ENCODE measurements at places on chromosomes 13 and 19.

DNA sequence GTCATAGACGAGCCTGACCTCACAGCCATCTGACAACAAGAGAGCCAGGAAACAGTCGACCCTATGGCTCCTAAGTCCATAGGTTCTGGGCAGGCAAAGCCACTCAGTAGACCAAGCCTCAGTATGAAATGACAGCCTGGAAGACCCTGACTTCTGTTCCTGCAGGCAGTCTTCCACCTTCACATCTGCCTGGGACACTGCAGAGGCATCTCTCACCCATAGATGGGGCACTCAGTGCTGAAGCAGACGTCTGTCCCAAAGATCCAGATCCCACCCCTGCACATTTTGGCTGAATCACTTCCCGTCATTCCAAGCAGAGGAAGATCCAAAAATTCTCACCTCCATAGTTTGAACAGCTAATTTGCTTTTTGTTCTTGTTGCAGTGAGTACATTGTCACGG, 139.3 kb upstream of the ZNF507 start:
- no peak for DNase-seq

DNA sequence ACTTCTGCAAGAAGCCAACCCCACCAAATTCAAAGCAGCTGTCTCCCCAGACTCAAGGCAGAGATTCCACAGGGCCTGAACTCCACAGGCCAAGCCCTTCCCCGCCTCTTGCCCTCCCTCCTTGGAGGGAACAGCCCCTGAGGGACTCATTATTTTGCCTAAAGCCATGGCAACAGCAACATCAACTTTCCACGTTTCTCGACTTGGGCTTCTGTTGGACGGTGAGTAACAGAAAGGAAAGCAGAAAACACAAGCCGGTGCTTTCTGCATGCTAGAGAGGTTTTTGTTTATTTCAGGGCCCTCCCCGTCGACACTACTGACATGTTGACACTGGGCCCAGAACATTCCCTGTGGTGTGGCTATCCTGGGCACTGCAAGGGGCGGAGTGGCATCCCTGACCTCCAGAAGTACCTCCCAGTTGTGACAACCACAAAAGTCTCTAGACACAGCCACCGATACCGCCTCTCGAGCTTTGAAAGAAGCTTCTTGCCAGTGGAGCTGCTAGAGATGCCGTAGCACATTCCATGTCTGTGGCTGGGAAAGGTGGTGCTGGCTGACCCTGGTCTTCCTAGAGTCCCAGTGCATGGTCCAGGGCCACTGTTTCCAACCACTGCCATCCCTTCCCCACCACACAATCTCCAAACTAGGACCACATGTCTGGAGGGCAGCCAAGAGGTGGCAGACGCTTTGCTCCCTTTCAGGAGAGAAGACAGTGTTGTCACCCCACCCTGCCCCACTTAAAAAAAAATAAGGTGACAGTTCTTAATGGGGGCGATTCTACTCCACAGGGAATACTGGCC, 12.8 kb downstream of the CAPS start:
- DNase-seq, result no peak

GRCh38 chr13:38707460-38707859, 20.6 kb downstream of the FREM2 start:
- DNase-seq, result no peak

DNA sequence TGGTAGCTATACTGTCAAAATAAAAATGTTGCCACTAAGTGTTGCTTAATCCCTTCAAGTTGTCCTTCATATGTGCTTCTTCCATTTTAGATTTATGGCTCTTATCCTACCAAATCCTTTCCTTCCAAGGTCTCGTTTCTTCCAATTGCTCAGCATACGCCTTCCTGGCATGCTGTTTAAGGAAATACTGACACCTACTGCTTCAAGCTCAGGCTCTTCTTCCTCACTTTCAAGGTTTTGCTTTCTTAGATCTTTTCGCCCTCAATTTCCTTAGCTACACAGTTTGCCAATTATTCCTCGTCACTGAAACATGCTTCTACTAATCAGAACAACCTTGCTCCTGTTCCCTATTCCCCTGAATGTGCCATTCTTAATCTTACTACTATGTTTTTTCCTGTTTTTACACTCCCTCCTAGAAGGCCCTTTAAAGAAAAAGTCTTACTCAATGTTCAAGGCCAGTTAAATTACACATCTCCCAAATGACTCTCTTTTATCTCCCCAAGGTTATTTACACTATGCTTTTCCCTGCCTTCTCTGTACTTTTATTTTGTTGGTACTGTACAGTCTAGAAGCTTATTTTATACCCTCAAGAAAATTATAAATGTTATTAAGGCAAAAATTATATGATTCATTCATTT, 343.1 kb downstream of the MZT1 start:
- DNase-seq, result peak; percentile 23

DNA sequence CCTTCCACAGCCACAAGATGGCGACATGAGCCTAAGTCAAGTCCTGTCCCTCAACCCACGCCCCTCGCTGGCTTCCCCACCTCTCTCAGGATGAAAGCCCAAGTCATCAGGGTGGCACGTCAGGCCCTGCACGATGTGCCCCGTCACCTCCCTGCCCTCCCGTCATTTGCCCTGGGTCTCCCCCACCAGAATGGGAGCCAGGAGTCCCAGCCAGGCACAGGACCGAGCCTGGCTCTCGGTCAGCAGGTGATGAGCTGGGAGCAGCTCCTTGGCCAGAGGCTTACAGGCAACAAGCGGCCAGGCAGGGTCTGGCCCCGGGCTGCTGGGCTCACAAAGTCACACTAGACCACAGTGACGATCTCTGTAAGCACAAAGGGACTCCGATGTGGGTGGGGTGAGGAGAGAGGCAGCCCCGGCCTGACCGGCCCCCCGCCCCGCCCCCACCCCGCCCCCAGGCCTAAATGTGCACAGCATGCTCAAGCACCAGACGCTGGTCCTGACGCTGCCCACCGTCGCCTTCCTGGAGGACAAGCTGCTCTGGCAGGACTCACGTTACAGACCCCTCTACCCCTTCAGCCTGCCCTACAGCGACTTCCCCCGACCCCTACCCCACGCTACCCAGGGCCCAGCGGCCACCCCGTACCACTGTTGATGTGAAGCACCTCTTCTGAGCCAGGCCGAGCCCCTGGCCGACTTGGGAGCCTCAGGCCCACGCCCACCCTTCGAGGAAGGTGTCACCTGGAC, 7.3 kb downstream of the MRPL4 start:
- DNase-seq, result peak; percentile 98

DNA sequence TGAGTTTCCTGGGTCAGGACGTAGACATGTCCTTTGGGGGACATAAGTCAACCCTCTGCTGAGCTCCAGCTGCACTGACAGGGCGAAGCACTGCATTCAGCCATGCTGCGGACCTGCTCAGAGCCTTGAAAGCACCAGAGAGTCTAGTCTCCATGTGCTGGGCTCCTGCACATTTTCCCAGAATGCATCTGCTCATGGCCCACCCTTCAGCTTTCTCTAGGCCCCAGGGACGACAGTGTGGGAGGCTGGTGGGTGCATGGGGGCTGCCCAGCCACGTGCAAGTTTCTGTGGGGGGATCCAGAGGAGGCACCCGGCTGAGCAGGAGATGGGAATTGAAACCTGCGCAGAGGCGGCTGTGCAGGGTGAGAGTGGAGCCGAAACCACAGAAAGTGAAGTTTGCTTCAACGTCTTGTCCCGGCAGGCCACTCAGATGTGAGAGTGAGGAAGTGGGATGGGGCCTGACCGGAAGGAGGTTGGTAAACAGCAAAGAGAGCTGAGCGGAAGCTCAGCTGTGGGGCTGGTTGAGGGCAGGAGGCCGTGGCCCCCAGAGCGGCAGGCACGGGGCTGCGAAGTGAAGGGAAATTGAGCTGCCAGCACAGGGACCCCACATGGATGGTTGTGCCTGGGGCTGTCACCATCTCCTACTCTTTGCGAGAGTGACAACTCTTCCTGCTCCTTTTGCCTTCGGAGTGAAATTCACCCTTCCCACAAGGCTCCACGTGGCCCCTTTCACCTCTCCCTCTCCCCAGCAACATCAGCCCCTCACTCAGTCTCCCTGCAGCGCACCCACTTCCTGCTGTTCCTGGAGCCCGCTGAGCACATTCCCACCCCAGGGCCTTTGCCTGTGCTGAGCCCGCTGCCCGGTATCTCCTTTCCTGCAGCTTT, 11.8 kb downstream of the PGLS start:
- peak; percentile 62 for DNase-seq

GRCh38 chr13:38872693-38873092, 117.9 kb downstream of the STOML3 start:
- peak; percentile 88 for DNase-seq

DNA sequence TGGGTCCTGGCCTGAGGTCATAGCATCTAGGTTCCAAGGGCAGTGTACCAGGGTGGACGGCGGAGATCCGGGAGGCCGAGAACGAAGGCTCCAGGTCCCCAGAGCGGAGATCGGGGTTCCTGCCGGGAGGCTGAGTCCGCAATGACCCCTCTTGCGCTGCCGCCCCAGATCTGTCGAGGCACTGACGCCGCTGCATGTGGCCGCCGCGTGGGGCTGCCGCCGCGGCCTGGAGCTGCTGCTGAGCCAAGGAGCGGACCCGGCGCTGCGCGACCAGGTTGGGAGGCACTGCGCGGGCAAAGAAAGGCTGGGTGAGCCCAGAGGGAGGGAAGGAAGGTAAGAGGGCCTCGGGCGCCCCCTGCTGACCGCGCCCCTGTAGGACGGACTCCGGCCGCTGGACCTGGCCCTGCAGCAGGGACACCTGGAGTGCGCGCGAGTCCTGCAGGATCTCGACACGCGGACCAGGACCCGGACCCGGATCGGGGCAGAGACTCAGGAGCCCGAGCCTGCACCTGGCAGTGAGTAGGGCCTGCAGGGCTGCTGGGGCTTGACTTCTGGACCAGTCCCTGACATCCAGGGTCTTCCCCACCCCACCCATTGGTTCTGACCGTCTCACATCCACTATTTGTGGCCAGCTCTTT, 906 bp downstream of the ANKLE1 start:
- peak; percentile 96 for DNase-seq

GRCh38 chr13:88544836-88545235, 873.7 kb downstream of the SLITRK5 start:
- no peak for DNase-seq

- no peak for DNase-seq
Observed at GRCh38 chr13:51612867-51613266, 28.6 kb downstream of the WDFY2 start.

- no peak for DNase-seq
Observed at GRCh38 chr13:42086582-42086981, 38.1 kb downstream of the DGKH start.

- DNase-seq, result no peak
Observed at GRCh38 chr19:19010551-19010950, 22.8 kb downstream of the SUGP2 start.

GRCh38 chr13:29571876-29572570, 23.5 kb downstream of the SLC7A1 start:
- no peak for DNase-seq

GRCh38 chr13:98208606-98209005, 31.5 kb upstream of the RNF113B start:
- DNase-seq, result no peak

GRCh38 chr13:76466043-76466442, 420.2 kb downstream of the KCTD12 start:
- DNase-seq, result no peak

DNA sequence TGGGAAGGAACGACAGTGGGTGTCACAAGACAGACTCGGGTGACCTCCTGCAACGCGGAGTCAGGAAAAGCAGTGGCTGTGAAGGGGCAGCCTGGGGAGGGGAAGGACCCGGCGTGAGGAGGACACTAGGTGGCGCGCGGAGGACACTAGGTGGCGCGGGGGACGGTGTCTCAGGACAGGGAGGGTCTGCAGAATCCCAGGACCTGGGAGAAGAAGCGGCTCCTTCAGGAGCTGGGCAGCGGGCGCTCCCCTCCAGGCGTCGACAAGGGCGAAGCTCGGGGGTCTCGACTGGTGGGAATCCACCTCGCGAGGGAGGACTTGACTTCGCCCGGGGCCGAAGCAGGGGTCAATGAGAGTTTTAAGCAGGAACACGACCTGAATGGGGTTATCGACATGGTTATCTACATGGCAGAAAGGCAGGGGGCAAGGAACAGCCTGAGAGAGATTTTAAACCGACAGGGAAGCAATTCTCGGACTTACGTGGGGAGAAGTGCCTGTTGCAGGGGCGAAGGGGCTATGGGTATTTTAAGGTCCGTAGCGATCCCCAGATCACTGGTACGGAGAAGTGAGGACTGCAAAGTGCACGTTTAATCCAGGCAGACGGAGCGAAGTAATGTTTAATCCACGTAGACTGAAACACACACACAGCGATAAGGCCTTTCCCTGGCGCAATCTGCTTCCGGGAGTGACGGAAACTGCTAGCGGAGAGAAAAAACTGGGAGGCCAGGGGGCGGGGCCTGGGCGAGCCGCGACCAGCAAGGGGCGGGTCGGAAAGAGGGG, at the start of gene ZNF616:
Gene ZNF616, minus strand, starts transcription at position 687 of the 780 bp plus-strand sequence. CDS start 9,426 bp downstream, outside the sequence.
- peak; percentile 99 for DNase-seq

DNA sequence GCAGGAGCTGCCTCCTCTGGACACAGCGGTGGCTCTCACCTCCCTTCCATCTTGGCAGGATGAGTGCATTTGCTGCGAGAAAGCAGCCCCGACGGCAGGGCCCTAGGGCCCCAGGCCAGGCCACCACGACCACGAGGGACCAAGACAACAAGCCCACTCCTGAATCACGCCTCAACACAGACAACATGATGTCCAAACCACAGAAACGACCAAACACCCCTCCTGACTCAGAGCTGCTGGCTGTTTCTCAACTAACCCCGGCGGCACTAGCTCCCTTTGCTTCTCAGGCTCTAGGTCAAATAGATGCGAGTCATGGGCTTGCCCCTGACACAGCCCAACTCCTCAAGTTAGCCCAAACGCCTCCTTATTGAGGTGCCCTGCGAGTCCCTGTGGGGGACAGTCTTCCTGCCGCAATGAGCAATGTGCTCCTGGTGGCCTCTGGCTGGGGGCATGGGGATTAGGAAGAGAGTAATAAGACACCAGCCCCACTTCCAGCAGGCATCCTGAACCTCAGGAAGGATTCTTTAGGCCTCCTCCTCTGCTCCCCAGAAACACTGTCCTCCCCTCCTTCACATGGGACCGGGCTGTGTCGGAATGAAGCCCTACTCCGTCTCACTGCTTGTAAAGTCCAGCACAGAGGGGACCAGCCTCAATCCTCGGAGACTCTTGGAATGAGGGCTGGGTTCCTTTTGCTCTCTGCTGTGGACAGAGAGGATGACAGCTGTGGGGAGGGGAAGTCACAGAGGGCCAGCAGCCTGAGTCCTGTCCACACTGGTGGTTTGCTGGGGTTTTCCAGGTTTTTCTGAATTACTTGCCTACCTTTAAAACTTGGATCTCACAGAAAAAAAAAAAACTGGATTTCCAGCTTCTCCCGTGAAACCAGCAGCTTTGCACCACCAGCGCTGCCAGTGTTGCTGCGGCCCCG, 6.9 kb upstream of the ATF5 start:
- DNase-seq, result no peak

GRCh38 chr19:35786299-35787160, 11.2 kb downstream of the ARHGAP33 start:
- DNase-seq, result no peak

DNA sequence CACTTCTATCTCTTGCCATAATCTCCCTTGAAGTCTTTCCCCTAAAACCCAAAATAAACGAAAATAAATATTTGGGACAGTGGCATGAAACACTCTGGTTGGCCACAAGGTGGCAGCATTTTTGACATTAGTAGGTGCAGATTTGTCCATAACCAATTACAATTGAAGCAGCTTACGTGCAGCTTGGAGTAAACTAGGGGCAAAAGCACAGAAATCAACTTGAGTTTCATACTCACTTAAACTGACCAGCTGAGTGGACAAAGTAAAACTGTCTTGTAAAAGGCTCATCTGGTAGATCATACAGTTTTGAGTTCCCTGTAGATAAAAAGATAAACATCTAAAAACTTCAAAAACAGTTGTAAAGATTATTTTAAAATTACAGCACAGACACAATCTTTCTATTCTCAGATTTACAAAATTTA, 18.8 kb downstream of the PDCD5 start:
- DNase-seq, result peak; percentile 78
